Epithelial cell of proximal tubule (primary cell): ENCODE measurements at places on chromosomes 6 and 20.

GRCh38 chr6:138468320-138469015 lies 30.8 kb downstream of the NHSL1 start:
- DNase-seq: no peak

- no peak for DNase-seq
These were observed 11.2 kb downstream of the ZNF337 start for GRCh38 chr20:25685276-25686080.

DNA sequence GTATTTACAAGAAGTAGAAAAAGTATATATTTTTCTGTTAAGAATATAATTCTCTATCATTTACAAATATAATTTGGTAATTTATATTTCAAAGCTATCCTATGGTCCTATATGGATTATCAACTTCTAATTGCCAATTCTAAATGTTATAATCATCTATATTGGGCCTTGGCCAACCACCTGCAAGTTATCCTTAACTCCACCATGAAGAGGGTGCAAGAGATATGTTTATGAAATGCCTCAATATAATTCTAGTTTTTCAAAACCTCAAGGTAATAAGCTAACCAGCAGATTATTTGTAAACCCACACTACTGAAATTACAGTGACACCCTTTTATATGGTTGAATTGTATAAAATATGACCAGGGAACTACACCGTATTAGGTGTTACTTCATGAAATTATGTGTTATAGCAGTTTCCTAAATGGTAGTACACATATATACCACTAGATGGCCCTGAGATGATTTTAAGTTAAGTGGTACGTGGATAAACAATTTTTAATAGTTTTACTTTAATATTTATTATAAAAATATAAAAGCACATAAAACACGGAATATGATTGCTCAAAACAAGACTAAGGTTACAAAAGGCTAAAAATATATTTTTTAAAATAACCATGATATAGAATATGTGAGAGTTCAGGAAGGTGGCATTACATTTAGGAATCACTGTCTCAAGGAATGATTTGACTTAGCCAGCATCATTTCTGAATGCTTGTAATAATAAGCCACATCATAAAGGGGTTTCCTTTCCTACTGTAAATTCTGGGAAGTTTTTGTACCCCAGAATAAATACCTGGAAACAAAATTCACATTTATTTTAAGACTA lies 9.8 kb upstream of the PNISR start:
- DNase-seq: no peak

- DNase-seq: no peak
These were observed 143.7 kb downstream of the DLL1 start for GRCh38 chr6:170147056-170147787.

DNA sequence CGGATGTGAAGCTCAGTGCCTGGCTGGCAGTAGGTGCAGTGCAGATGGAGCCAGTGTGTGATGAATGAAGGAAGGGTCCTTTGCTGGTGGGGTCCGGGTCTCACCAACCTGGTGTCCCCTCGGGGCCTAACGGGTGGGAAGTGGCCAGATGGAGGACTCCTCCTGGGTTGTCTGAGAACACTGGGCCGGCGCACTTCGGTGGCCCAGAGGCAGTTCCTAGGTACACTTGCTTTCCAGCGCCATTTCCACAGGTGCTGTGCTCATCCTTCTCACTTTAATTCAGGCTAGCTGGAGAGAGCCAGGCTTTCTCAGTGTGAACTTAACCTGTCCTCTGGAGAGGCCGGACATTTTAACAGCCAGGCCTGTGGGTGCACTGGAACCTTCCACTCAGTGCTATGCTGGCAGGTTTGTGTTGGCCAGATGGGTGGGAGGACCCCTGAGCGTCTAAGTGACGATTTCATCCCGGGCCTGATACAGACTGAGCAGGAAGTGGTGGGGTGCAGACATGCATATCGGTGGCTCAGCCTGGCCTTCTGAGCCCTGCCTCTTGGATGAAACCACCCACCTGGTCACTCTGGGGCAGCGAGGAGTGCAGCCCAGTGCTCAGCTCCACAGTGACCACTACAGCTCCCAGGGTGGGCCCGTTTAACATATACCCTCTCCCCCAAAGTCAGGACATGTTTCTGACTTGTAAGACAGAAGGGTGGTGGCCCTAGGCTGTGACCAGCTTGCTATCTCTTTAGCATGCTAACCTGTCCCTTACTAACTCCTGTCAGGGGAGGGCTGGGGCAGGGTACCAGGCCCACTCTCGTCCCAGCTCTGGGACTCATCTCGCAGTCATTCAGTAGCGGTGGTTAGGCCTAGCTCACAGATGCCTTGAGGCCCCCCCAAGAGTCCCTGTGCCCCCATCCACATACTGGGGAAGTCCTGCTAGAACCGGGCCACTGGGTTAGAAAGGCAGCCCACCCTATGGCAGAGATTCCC lies 8.2 kb upstream of the PYGB start:
- no peak for DNase-seq

- no peak for DNase-seq
These were observed 137.1 kb upstream of the OLIG3 start for GRCh38 chr6:137631323-137631722.

GRCh38 chr6:30857549-30857948 lies 26.8 kb upstream of the DDR1 start:
- DNase-seq: no peak

- no peak for DNase-seq
These were observed 59.4 kb downstream of the PLCG1 start for GRCh38 chr20:41196653-41197225.

DNA sequence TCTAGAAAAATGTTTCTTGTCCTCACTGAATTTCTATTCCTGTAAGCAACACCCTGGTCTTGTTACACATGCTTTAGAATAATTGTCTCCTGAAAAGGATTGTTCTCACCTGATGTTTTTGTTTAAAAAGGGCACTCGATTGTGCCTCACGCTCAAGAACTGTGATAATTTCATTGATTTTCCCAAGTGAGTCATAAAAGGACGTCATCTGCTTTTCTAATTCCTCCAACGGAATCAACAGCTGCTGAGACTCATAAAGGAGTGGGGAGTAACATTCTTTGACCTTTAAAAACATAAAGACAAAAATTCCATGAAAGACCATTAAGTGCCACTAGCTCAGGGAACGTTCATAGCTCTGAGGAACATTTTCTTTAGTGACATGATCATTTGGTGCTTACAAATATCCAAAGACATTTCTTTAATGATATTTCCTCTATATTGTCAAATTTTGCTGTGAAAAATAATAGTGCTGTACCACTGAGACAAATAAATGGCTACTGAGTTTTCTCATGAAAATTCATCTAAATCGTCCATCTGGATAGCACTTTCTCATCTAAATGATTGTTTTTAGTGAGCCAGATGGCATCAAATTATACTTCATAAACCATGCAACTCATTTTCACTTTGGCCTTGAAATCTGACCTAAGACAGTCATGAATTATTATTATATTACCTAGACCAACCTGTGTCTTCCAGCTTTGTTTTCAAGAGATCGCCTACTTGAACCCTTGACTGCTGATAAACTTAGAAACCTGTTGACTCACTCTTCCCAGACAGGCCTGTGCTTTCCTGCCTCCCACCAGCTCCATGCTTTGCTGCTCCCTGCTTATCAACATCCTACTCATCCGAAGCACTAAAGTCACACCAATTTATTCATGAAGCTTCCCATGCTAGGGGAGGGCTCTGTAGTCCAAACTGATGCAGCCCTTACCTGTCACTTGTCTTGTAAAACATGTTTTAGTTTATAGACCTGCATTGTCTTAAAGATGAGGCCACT lies 178.2 kb downstream of the SYNE1 start:
- no peak for DNase-seq

DNA sequence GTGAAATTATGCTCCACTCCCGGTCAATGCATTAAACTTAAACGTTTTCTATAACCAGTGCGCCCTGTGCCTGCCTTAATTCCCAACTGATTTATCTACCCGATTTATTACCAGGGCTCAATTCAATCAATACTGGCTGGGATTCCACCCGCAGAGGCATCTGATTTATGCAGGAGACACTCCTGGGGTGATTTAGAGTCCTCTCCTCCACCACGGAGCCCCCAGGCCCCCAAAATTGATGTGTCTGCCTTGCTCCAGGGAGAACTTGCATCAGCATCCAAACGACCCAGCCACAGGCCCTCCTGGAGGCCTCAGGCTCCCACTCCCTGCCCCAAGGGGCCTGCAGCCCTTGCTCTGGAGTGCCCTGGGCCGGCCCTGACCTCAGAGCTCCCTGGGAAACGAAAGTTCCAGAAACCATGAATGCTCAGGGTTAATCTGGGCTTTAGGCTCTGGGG lies 29.5 kb downstream of the ANKRD60 start:
- DNase-seq: no peak

DNA sequence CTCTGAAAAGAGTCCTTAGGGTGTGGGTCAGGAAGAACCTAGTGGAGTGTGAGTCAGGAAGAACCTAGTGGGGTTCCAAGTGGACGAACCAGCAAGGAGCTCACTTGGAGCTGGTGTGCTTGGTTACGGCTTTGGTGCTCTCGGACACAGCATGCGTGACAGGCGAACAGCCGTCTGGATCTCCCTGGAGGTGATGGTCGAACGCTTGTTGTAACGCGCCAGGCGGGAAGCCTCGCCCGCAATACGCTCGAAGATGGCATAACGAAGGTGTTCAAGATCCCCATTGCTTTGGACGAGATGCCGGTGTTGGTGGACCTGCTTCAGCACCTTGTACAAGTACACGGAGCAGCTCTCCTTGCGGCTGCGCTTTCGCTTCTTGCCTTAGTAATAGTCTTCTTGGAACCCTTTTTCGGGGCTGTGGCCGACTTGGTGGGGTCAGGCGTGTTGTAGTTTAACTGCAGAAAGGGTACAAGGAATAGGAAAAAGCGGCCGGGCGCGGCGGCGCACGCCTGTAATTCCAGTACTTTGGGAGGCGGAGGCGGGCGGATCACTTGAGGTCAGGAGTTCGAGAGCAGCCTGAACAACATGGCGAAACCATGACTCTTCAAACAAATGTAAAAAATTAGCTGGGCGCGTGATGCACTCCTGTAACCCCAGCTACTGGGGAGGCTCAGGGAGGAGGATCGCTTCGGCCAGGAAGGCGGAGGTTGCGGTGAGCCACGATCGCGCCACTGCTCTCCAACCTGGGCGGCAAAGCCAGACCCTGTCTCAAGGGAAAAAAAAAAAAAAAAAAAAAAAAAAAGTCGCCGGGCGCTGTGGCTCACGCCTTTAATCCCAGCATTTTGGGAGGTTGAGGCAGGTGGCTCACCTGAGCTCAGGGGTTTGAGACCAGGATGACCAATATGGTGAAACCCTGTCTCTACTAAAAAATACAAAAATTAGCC lies 48.0 kb downstream of the OR2B2 start:
- DNase-seq: no peak

GRCh38 chr20:53080969-53081871 lies 109.1 kb downstream of the TSHZ2 start:
- peak; percentile 4 for DNase-seq
